Urinary bladder (tissue), 4 donors: ENCODE measurements at places on chromosomes 6 and 20. TPM values are rescaled to one million over a fixed set of nuclear protein-coding genes. Genes with fewer than 3 reads are reported as not detected.

- no peak for DNase-seq
Measured at GRCh38 chr6:127517693-127518092, 1.4 kb downstream of the MTCL3 start.

GRCh38 chr6:56953597-56954402, 1.1 kb upstream of the BEND6 start:
- no peak for DNase-seq

GRCh38 chr6:112592159-112592558, 245.0 kb downstream of the RFPL4B start:
- no peak for DNase-seq

DNA sequence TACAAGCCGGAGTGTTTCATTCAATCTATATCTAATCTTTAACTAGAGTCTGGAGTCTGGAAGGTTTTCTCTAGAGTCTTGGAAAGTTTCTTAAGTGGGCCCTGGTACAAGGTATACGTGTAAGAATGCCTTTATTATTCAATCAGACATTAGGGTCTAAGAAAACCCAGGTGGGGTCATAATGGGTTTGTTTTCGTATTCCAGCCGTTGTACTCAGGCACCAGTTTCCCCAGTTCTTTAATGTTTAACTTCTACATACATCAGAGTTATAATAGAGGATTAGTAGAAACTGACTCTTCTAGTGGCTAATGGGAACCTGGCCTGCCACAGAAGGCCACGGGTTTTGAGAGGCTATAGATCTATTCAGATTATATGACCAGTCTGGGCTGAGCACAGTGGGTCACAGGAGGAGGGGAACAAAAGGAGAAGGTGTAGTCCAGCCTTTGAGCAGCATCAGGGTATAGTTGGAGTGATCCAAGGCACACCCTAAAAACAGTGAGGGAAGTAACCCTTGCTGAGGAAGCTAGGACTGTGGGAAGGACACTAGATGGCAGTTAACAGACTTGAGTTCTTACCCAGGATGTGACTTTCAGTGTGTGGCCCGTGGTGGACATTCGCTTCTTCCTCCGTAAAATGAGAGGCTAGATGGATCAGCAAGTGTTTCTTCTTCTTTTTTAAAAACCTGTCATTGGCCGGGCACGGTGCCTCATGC, 15.5 kb downstream of the FAM83B start:
- no peak for DNase-seq

Gene FAXC
- 19.4 TPM for total RNA-seq

DNA sequence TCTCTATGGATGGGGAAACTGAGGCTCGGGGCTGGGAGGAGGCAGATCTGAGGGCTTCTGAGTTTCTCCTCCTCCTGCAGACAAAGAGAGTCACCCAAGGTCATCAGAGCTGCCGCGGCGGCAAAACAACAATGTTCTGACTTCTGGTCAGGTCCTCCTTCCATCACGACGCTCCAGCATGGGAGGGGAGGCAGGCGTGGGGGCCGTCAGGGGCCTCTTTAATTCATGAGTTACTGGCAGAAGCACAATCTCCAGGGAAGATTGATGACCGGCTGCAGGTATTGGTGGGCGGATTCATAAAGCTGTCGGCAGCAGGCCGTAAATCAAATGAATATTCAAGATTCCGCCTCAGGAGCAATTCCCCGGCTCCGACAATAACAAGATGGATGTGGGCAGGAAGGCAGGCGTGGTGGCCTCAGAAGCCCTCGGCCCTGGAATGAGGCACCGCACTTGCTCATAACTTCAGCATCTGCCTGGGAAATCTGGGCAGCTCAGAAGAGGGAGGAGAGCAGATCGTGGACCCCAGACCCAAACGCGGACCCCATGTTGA, 19.1 kb downstream of the PCK1 start:
- peak; percentile 5 for DNase-seq

DNA sequence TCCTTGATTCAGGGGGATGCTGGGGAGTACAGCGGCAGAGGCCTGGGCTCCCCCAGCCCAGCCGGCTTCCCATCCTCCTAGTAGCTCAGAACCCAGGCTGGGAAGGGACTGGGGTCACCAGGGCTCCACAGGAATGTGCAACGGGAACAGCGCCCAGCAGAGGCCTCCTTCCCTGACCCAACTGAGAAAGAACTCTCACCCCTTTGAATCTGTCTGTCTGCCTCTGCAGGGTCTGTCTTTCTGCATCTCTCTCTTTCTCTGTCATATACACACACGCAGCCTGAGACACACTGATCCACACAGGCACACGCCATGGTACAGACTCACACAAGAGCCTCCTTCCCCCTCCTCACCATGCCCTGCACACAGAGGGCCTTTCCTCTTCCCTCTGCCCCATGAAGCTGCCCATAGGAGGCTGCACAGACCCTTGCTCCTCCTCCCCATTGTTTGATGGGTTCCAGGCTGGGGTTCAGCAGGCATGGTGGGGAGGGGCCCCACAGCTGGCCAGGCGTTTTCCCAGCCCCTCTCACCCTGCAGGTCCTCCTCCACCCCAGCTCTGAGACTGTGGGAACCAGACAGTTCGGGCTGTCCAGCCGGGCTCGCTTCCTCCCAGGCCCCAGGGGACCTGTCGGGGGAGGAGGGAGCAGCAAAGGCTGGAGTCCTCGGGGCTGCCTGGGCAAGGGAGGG, 2.8 kb downstream of the FOXS1 start:
- no peak for DNase-seq

GRCh38 chr6:17928514-17929430, 58.7 kb downstream of the KIF13A start:
- no peak for DNase-seq

- no peak for DNase-seq
Measured at GRCh38 chr6:134247231-134247833, 70.6 kb downstream of the SGK1 start.

Gene ELOVL4
- total RNA-seq = 9.3 TPM

DNA sequence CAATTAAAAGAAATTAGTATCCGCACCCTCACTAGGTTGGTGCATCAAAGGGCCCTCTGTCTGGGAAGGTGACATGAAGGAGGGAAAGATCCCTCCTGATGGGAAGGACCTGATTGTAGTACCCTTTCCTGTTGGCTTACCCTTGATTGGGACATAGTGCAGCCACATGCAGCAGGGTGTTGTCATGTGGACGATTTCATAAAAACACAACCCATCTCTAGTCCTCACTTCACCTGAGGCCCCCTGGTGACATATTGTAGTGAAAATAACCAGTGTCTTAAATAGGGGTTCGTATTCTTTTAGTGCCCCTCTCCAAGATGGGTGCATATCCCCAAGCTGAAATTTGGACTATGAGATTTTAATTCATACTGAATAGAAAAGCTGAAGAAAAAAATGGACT, 97.3 kb downstream of the SLX4IP start:
- DNase-seq = no peak

Gene SALL4
- total RNA-seq = 1.3 TPM

Gene CFAP206
- total RNA-seq = 1.3 TPM

Gene TREM2
- total RNA-seq = 0.95 TPM

DNA sequence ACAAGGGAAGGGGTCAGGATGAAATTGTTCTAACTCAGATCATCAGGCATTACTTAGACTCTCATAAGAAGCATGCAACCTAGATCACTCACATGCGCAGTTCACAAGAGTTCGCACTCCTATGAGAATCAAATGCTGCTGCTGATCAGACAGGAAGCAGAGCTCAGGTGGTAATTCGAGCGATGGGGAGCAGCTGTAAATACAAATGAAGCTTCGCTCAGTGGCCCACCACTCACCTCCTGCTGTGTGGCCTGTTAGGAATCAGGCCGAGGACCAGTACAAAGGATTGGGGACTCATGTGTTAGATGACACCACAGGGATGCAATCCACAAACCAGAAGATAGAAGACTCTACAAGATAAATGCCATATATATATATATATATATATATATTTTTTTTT, 31.5 kb upstream of the TOP1 start:
- DNase-seq = no peak

- no peak for DNase-seq
Measured at GRCh38 chr20:841568-842546, 8.3 kb downstream of the FAM110A start.
